PC-9 (cell line): ENCODE measurements at places on chromosomes 7 and 10. TPM values are rescaled to one million over a fixed set of nuclear protein-coding genes. Genes with fewer than 3 reads are reported as not detected.
A peak's percentile ranks its signal among the peaks of the same experiment; 100 is the strongest.

GRCh38 chr7:24125765-24126164 is 158.2 kb upstream of the NPY start:
- no peak overlapping the region for H3K27ac ChIP-seq
- no peaks in the 10 kb centered on the region for H3K36me3 ChIP-seq
- no peaks in the 10 kb centered on the region for H3K27me3 ChIP-seq
- no peak overlapping the region for H3K4me3 ChIP-seq

DNA sequence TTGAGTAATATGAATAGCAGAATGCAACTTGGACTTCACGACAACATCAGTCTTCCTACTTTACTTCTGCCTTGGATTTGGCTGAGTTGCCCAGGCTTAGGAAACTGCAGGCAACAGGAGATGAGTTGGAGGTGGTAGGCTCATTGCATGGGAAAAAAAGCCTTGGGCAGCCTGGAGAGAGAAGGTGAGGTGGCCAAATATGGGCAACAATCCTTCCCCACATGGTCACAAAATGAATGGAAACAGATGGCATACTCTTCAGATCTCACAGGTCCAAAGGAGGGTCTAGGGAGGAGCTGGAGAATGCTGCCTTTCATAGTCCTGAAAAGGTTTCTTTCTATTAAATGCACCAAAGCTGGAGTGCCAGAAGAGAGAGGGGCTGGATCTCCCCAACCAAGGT is 128.6 kb upstream of the AOAH start:
- peaks cover 39% of the 10 kb centered on the region; the same call in 1 of the 2 replicates for H3K27me3 ChIP-seq
- H3K27ac ChIP-seq, result no peak overlapping the region
- H3K4me3 ChIP-seq, result no peak overlapping the region
- no peaks in the 10 kb centered on the region for H3K36me3 ChIP-seq

DNA sequence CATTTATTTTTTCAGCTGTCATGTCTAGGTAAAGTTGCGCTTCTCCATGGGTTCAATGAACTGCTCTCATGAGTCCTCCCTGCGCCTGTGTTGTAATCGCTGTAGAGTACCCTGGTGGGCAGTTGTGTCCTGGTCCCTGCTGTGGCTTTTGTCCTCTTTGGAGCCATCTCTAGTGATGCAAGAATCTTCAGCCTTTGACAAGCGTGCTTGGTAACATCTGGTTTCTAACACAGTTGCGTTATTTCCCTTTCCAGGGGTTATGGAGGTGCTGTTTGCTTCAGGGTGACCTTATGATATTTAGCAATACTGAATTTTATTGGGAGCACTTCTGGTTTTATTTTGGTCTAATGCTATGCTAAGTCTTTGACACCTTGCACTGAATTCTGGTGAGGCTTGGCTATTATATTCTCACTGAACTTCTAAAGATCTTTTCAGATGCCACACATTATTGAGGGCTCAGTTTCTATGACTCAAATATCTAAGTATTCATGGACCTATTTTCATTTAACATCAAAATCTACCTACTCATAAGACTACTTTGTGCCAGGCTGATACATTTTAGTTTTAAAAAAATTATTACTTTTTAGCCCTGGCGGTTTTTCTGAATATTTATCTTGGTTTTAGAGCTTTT is 88.6 kb downstream of the FANK1 start:
- DNase-seq, result no peak
- no peak overlapping the region for H3K4me3 ChIP-seq

- DNase-seq, result no peak
- peaks cover 14% of the 10 kb centered on the region for H3K36me3 ChIP-seq
- no peaks in the 10 kb centered on the region for H3K27me3 ChIP-seq
- peak within 1 kb of the TSS; percentile 98 for H3K27ac ChIP-seq
Measured at GRCh38 chr10:3784510-3785250, at the start of gene KLF6. Gene KLF6, minus strand, starts transcription at chr10:3785209. Its CDS starts 195 bp downstream, at chr10:3785014.

GRCh38 chr7:117041822-117042221 is 88.5 kb downstream of the ST7 start:
- no peaks in the 10 kb centered on the region for H3K4me1 ChIP-seq
- no peak for DNase-seq
- H3K4me3 ChIP-seq, result no peak overlapping the region
- no peaks in the 10 kb centered on the region for H3K27me3 ChIP-seq

GRCh38 chr10:61989995-61990760 is 88.7 kb downstream of the ARID5B start:
- no peak for DNase-seq
- H3K27me3 ChIP-seq, result no peaks in the 10 kb centered on the region
- H3K4me1 ChIP-seq, result peaks cover 6% of the 10 kb centered on the region
- H3K27ac ChIP-seq, result no peak overlapping the region

GRCh38 chr7:2110610-2111396 is 121.9 kb downstream of the MAD1L1 start:
- H3K4me3 ChIP-seq, result no peak overlapping the region
- H3K27me3 ChIP-seq, result no peaks in the 10 kb centered on the region
- H3K4me1 ChIP-seq, result peaks cover 8% of the 10 kb centered on the region
- DNase-seq, result no peak

- no peaks in the 10 kb centered on the region for H3K4me1 ChIP-seq
- H3K27me3 ChIP-seq, result 0 out of 2 replicates have a peak, but pooled peaks cover 8% of the 10 kb centered on the region
- H3K36me3 ChIP-seq, result no peaks in the 10 kb centered on the region
Measured at GRCh38 chr10:1643161-1643907, 94.0 kb downstream of the ADARB2 start.

GRCh38 chr10:59872892-59873463 is 33.4 kb downstream of the CCDC6 start:
- H3K36me3 ChIP-seq, result no peaks in the 10 kb centered on the region
- H3K27ac ChIP-seq, result no peak overlapping the region
- DNase-seq, result no peak

DNA sequence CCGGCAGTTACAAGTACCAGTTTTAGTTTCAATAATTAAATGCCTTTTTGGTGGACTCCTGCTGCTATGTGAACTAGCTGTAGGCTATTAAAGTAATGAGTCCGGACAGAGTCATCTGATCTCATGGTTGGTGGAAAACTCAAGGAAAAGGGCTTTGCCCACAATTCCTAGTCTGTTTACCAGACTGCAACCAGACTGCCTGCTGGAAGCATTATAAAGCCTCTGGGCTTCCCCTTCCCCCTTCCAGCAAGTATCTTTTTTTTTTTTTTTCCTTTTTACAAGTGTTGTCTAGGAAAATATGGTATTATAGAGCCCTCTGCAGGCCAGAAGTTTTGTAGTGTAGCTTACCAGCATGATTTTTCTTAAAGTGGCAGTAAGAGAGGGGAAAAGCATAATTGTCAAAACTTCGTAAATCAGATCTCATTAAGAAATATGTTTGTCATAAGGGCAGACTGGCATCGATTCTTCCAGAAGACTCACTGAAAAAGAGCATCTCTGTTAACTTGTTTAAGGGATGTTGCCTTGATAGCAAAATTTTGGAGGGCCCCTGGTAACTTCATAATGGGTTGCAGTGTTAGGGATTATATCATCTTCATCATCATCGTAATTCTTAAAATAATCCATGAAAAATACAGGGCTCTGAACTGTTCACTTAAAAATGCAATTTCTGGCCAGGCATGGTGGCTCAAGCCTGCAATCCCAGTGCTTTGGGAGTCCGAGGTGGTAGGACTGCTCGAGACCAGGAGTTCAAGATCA is 181.3 kb downstream of the TAX1BP1 start:
- H3K27ac ChIP-seq, result 0 out of 2 replicates have a peak overlapping the region, but pooled peaks have one; percentile 1
- H3K27me3 ChIP-seq, result no peaks in the 10 kb centered on the region
- DNase-seq, result peak; percentile 66
- peaks cover 33% of the 10 kb centered on the region for H3K4me1 ChIP-seq

DNA sequence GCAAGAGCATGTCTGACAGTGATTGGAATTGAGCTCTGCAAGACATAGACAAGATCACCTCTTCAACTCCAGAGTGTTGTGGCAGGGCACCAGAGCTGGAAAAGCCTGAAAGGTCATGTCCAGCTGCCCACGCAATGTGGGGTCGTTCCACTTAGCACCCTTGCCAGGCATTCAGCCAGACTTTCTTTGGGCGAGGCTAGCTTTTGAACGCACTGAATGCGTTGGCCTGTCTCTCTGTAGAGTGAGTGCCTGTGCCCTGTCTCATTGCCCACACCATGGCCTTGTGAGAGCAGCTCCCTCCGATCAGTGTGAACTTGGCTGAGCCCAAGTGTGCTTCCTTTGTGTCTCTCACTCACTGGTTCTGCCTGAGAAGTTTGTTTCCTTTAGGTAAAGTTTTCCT is 23.3 kb downstream of the UBTD1 start:
- H3K27ac ChIP-seq, result no peak overlapping the region
- no peaks in the 10 kb centered on the region for H3K27me3 ChIP-seq
- no peaks in the 10 kb centered on the region for H3K36me3 ChIP-seq

GRCh38 chr10:24848195-24848594 is 104.2 kb downstream of the PRTFDC1 start:
- DNase-seq, result no peak
- peaks cover 28% of the 10 kb centered on the region for H3K4me1 ChIP-seq
- H3K4me3 ChIP-seq, result no peak overlapping the region
- no peaks in the 10 kb centered on the region for H3K36me3 ChIP-seq

DNA sequence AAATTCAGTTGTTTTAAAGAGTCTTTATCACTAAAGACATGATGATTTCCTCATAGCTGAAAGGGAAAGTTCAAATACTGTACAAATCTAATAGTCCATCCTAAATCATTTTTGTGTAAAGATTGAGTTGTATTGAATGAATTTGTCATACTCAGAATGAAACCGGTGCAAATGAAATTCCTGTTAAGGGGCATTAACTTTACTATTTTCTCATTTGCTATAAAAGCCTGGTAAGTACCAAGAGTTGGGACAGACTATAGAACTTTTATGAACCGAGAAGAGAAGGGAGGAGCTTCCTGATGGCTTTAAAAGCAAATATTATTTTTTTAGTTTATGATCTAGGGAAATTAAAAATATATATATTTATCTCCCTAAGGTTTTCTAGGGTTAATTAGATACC is 260.0 kb upstream of the AKR1E2 start:
- H3K4me1 ChIP-seq, result no peaks in the 10 kb centered on the region
- H3K4me3 ChIP-seq, result no peak overlapping the region
- no peaks in the 10 kb centered on the region for H3K36me3 ChIP-seq
- no peak overlapping the region for H3K27ac ChIP-seq
- H3K27me3 ChIP-seq, result no peaks in the 10 kb centered on the region

- H3K36me3 ChIP-seq, result no peaks in the 10 kb centered on the region
- no peak for DNase-seq
- peaks cover 49% of the 10 kb centered on the region for H3K27me3 ChIP-seq
- no peak overlapping the region for H3K27ac ChIP-seq
- no peaks in the 10 kb centered on the region for H3K4me1 ChIP-seq
Measured at GRCh38 chr10:49309691-49310411, 10.9 kb downstream of the C10orf71 start.

GRCh38 chr7:15795393-15795792 is 108.9 kb upstream of the MEOX2 start:
- no peak for DNase-seq
- no peaks in the 10 kb centered on the region for H3K36me3 ChIP-seq
- no peak overlapping the region for H3K4me3 ChIP-seq
- H3K27me3 ChIP-seq, result no peaks in the 10 kb centered on the region
- H3K27ac ChIP-seq, result no peak overlapping the region
- H3K4me1 ChIP-seq, result no peaks in the 10 kb centered on the region

- no peak for DNase-seq
- no peaks in the 10 kb centered on the region for H3K27me3 ChIP-seq
- H3K36me3 ChIP-seq, result no peaks in the 10 kb centered on the region
- no peak overlapping the region for H3K4me3 ChIP-seq
- no peaks in the 10 kb centered on the region for H3K4me1 ChIP-seq
Measured at GRCh38 chr7:17745610-17746009, 194.7 kb downstream of the SNX13 start.

DNA sequence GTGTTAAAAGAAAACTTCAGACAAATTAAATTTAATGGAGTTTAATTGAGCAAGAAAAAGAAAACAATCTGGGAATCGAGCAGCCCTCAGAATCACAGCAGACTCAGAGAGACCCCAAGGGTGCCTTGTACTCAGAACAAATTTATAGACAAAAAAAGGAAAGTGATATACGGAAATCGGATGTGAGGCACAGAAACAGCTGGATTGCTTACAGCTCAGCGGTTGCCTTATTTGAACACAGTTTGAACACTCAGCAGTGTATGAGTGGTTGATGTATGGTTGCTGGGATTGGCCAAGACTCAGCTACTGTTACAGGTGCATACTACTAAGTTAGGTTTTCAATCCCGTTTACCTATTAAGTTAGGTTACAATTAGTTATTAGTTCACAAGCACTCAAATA is 103.8 kb upstream of the LYZL1 start:
- no peak overlapping the region for H3K27ac ChIP-seq
- no peaks in the 10 kb centered on the region for H3K4me1 ChIP-seq
- no peak overlapping the region for H3K4me3 ChIP-seq
- no peak for DNase-seq
- no peaks in the 10 kb centered on the region for H3K36me3 ChIP-seq

GRCh38 chr7:3301449-3301731 is 338 bp downstream of the SDK1 start:
- no peak overlapping the region for H3K4me3 ChIP-seq
- H3K36me3 ChIP-seq, result no peaks in the 10 kb centered on the region
- H3K4me1 ChIP-seq, result no peaks in the 10 kb centered on the region
- H3K27me3 ChIP-seq, result no peaks in the 10 kb centered on the region
- H3K27ac ChIP-seq, result no peak overlapping the region

- H3K27me3 ChIP-seq, result peaks cover 6% of the 10 kb centered on the region; the same call in 1 of the 2 replicates
- H3K27ac ChIP-seq, result no peak overlapping the region
- no peaks in the 10 kb centered on the region for H3K4me1 ChIP-seq
- H3K36me3 ChIP-seq, result no peaks in the 10 kb centered on the region
- DNase-seq, result no peak
Measured at GRCh38 chr10:6868036-6868725, 288.1 kb upstream of the PRKCQ start.

DNA sequence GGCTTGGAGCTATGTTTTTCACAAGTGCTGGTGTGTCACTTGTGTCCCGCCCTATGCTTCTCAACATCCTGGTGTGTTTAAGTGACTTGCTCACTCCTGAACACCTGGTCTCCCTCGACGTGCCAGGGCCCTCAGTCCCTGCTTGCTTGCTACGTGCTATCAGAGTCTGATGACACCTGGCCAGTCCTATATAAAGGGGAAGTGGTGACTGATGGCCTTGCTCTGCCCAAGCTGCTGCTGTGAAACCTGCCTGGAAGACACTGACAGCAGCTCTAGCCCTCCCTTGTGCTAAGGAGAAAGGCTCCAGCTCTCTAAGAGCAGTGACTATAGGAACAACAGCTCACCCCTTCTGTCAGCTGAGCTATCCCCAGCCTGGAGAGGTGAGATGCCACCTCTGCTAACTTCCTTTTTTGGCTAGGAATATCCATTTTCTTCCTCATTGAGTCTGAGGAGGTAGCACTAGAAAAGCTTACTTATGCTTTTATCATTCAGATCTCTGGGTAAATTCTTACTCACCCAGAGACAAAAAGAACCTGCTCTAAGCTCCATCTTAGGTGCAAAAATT is 77.2 kb upstream of the PLXNA4 start:
- DNase-seq, result no peak
- H3K27ac ChIP-seq, result no peak overlapping the region
- peaks cover 12% of the 10 kb centered on the region for H3K27me3 ChIP-seq
- H3K4me3 ChIP-seq, result no peak overlapping the region

Gene TBATA
- not detected in 2 replicates for total RNA-seq

Gene XPNPEP1
- 24.6 and 29.8 TPM in 2 replicates for total RNA-seq

Gene CPEB3
- total RNA-seq, result 1.1 and 1.4 TPM in 2 replicates

Gene WAPL
- 17.9 and 20.9 TPM in 2 replicates for total RNA-seq

Gene CRPPA
- 8.0 and 9.2 TPM in 2 replicates for total RNA-seq

Gene HACD1
- total RNA-seq, result 29.6 and 36.3 TPM in 2 replicates

Gene HSPA12A
- total RNA-seq, result 11.3 and 12.1 TPM in 2 replicates

Gene REEP3
- total RNA-seq, result 42.3 and 56.4 TPM in 2 replicates

Gene UBN2
- 20.3 and 34.1 TPM in 2 replicates for total RNA-seq

Gene RP9
- 15.4 and 22.1 TPM in 2 replicates for total RNA-seq

Gene NOS3
- 1.8 and 3.2 TPM in 2 replicates for total RNA-seq

Gene ADIRF
- total RNA-seq, result 51.0 and 72.8 TPM in 2 replicates

Gene ASB10
- not detected in 2 replicates for total RNA-seq

Gene FAM237B
- total RNA-seq, result not detected in 2 replicates
